ENCODE measurements at places on chromosomes 6 and 20.

GRCh38 chr6:147538821-147539220, 30.3 kb downstream of the SAMD5 start:
- no peak for DNase-seq

DNA sequence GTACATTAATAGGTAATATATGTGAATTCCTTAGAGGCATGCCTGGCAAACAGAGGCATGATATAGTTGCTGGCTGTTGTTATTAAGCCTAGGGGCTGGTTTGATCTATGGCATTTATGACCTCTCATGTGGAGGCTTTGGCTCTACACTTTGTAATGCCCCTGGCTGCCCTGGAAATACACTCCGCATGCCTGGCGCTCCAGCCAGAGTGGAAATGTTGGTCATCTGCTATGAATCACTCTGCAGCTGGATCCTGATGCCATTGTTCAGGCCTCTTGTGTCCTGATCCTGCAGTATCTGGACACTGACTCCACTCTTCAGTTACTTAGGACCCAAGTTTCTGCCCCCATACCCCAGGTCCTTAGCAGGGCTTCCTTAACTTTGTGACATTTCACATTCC, 200.5 kb upstream of the PCSK2 start:
- DNase-seq: no peak

DNA sequence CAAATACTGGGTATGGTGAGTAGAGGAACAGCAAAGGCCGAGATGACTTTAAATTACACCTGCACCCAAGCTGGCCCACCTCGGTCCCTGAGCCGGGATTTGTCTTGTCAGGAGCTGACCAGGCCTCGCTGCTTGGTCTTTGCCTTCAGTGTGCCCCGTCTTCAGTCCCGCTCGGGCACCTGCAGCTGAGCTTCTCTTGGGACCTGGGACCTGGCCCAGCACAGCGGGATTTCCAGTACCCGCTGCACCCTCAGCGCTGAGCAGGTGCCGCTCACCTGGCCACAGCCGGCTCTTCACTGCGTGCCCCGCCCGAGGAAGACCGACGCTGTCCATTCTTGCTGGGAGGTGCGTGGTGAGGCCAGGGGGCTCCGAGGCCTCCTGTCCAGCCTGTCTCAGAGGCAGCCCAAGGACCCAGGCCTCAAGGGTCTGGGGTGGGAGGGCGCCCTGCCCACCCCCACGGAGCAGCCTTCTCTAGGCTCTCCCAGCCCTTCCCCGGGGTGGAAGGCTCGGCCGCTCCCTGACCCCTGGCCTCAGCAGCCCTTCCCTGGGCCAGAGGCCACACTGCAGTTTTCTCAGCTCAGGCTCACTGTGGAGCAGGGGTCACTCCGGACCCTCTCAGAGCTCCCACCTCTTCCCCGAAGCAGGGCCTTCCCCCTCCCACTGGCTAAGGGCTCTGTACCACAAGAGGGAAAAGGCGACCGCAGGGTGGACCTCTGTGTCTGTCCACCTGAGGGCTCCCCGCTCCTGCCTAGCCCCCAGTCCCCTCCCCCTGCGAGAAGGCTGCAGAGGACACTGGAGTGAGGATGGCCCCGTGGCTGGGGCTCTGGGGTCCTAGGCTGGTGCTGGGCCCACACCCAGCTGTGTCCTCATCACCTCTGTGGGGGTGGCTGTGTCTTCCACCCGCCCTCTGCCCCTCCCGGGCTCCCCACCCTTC, 119.3 kb downstream of the RNASET2 start:
- no peak for DNase-seq

GRCh38 chr6:44265007-44265721, at the start of gene NFKBIE:
TSS of gene NFKBIE (minus strand) at chr6:44265551. CDS start at chr6:44265346, 205 bp downstream.
- DNase-seq: peak; percentile 74

GRCh38 chr20:50259705-50260478, 69.3 kb downstream of the CEBPB start:
- DNase-seq: no peak

- DNase-seq: no peak
These were observed 57.3 kb upstream of the PHACTR2 start for GRCh38 chr6:143620447-143620846.

DNA sequence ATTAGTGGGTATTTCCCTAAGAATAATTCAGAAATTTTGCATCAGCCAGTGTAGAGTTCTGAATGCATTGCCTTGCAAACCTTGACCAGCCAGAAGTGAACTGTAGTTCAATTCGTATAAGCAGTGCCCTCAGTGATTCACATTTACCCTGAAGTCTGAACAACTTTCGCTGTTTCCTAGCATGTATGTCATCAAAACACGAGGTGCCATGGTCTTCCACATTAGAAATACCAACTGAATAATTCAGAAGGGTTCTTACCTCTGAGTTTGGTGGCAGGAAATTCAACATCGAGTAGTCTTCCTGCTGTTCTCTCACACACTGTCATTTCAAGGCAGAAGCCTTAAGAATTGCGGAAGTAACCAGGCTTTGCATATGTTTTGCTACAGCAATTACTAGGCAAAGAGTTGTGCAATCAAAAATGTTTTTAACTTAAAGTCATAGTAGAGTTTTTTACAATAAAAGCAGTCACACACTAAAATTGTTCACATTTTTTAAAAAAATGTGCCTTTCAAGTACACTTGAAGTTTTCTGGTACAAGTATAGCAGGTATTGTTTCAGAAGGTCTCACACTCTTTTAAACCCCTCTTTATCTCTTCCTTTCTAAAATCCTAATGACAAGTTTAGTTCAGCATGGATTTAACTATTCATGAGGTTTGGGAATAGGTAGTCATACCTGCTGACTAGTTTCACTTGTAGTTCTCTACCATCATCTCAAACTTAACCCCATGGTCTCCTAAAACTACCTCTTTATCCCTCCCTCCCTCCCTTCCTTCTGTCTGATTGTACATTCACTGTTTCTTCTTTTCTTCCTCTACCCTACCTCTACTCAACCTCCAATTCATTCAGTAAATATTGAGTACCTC, 118.3 kb downstream of the STXBP5 start:
- DNase-seq: no peak

DNA sequence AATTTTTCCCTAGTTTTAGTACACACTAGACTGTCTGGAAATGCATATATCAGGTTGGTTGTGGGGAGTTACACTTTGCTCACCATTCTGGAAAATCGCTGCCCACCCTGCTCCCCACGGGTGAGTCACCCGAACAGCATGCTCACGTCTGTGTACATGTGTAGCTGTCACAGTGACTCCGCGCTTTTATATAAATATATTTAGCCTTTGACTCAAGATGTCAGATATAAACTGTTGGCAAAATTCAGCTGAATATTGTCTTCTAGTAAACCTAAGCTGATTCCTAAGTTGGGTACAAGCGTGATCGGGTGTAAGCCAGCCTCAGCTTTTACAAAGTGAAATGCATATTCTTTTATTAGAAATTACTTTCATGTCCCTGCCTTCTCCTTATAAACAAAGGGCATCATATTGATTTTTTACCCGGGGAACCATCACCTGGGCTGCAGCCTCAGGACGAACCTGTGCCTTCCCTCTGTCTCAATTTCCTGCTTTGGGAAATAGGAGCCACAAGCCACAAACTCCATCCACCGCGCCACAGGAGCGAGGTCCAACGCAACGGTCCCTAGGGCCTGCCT, 4.3 kb downstream of the SDCBP2 start:
- no peak for DNase-seq

- DNase-seq: no peak
These were observed 9.7 kb downstream of the COL12A1 start for GRCh38 chr6:75196081-75196687.

DNA sequence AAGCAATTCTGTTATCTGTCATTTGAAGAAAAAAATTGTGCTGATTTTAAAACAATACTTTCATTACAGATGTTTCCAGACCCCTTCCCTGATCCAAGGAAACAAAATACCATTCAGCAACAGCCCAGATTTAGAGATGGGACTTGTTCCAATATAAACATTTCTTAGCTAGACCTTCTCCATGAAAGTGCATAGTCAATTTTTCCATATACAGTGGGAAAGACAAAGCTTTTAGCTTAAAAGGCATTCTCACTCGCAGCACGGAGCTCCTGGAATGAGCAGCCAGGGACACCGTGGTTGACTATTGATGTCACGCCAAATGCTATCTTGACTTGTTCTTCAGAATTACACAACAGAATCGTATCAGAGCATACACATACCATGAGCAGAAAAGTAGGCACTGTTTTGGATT, 21.5 kb downstream of the LAMA4 start:
- no peak for DNase-seq

Measured in kidney epithelial cell (primary cell).